ENCODE measurements at places on chromosomes 6 and 20.

DNA sequence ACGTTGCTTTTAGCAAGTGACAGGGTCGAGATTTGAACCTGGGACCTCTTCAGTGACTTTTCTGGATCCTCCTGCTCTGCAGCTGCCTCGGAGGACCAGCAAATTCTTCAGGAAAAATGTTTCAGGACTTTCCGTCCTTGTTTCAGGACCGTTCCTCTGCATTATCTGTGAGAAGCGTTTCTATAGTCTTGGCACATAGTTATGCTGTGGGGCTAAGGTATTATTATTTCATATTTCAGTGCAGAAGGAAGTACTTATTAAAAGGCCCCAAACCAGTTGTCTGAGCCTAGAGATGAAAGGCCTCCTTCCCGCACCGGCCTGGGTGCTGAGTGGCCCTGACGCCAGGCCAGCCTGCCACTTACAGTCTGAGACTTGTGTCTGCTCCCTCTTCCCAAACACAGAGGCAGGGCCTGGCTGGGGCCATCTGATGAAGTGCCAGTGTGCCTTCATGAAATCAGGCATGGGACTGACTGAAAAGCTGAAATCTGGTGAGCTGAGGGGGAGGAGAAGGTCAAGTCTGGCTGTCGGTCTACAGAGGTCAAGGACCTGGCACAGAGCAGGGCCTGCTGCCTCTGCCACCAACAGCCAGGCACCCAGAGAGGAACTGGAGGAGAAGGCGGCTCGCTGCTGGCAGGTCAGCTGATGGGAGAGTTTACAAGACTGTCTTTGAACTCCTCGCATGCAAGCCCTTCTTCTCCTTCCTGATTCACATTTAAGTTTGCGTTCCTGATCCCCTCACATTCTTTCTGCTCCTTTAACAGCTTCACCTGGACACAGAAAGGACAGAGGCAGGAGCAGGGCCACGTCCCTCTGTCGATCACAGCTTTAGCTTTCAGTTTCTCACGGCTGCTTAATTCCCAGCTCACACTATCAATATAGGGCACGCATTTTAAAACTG lies 8.9 kb upstream of the QKI start:
- no peak for DNase-seq

DNA sequence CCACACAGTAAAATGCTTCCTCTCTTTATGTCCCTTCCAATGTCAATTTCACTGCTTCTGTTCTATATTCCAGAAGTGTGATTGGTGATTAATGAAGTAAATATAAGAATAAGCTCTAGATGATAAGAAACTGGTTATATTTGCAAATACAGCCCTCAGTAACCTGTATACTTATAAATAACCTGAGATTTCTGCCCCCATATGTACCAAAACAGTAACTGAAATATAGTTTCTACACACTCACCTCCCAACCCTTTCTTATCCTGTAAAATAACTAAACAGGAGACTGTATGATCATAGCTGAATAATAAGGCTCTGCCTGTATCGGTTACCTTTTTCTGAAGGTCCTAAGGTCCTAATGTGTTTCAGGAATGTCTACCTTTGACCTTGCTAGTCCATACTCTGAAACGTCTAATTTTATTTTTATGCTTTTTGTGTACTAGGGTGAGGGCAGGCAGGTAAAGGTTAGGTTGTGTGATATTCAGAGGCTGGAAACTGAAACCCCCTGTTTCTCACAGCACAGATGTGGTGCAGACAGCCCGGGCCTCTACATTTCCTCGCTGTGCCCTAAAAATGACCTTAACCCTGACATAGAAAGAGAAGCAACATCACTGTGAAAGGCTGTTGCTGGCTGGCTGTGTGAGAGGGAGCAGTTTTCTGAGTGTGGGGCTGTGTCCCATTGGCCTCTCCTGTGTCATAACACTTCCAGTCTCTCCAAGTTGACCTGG lies 378.8 kb downstream of the CENPW start:
- no peak for DNase-seq

GRCh38 chr6:35605600-35605999 lies 83.1 kb downstream of the FKBP5 start:
- no peak for DNase-seq

GRCh38 chr20:24619212-24619611 lies 149.8 kb downstream of the SYNDIG1 start:
- DNase-seq = no peak

DNA sequence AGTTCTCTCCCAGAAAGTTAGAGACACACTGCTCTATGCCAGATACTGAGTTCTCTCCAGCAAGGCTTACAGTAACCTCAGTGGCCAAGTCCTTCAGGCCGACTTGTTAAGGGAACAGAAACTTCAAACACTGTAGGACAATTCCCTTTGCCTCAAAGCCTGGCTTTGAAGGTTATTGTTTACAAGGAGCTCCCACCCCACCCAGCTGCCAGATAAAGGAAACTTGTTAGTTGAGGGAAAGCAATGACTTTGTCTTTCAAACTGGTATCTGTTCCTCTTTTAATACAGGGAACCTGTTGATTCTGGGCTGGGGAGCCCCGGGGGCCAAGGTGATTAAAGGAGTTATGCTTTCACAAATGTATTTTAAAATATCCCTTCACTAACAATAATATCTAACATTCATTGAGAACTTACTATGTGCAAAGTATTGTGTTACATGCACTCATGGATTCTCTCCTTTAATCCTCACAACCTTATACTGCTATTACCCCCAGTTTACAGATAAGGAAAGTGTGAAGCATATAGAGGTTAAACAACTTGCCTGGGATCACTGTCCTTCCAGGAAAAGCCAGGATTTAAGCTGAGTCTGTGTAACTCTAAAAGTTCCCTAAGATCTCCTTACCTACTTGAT lies 27.6 kb upstream of the CDKN1A start:
- DNase-seq = no peak

DNA sequence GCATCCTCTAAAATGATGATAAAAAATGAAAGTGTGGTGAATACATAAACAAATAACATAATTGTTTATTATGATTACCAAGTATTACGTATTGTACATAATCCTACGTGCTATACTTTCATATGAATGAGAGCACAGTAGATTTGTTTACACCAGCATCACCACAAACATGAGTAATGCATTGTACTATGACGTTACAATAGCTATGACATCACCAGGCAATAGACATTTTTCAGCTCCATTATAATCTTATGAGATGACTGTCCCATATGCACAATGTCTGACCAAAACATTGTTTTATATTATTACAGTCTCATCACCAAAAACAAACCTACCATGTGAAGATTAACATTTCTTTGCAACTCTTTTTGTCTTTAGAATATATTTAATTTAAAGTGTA lies 225.7 kb upstream of the TENT5A start:
- no peak for DNase-seq

GRCh38 chr6:116966675-116967576 lies 89.9 kb downstream of the RFX6 start:
- DNase-seq = no peak

DNA sequence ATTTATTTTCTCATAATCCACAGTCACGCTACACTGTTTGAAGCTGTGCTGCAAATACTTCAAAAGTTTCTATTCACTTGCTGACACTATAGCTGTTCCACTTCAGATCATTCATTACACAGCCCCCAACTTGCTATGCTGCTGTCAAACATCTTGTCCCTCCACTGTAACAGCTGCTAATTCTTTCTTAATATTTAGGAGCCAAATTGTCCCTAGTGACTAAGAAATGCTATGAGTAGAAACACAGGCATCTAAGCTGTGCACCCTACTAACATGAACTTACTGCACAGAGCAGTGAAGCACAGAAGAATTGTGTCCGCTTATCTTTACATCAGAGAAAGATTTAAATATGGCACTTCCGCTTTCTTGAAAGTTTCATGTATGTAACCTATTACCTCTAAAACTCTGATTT lies 91.3 kb downstream of the PDE10A start:
- DNase-seq = no peak

DNA sequence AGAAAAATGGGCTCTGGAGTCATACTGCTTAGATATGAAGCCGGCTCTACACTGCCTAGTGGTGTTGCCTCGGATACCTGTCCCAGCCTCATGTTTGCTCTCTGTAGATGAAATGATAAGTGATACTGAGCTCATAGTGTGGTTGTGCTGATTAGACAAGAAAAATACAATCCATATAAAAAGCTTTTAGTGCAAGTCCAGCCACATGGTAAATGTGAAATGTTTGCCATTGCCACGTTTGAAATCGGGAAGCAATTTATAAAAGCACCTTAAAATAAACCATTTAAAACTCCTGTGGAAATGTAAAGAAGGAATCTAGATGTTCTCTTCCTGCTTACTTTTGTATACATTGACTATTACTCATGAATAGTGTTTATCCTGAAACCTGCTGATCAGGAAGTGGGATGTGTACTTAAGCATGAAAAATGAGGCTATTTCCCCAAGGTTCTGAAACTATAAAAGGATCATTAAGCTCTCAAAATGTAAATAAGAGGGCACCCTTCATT lies 13.1 kb upstream of the PBOV1 start:
- no peak for DNase-seq

DNA sequence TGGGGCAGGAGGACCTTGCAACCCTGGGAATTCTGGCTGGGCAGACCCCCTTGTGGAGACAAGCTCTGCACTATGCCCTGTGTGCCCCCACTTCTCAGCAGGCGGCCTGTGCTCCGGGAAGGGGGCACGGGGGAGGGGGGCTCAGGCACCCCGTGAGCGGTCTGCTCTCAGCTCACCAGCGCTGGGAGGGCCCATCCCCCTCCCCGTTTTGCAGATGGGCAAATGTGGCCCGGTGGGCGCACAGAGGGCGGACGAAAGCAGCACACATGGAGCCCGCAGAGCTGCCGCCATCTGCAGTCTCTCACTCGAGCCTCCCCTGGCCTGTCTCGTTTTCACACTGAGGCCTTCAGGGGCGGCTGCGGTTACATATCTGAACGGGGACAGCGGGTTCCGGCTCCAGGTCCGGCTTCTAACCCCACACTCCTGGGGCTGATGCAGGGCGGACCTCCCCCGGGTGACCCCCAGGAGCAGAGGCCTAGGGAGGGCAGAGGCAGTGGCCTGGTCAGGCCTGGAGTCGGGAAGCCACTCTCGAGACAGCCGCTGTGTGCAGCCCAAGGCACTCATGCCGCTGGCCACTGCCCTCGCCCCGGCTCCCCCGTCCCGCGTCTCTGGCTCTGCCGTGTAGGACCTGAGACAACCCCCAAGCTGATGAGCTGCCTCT lies 13.9 kb downstream of the CHRNA4 start:
- DNase-seq = no peak

DNA sequence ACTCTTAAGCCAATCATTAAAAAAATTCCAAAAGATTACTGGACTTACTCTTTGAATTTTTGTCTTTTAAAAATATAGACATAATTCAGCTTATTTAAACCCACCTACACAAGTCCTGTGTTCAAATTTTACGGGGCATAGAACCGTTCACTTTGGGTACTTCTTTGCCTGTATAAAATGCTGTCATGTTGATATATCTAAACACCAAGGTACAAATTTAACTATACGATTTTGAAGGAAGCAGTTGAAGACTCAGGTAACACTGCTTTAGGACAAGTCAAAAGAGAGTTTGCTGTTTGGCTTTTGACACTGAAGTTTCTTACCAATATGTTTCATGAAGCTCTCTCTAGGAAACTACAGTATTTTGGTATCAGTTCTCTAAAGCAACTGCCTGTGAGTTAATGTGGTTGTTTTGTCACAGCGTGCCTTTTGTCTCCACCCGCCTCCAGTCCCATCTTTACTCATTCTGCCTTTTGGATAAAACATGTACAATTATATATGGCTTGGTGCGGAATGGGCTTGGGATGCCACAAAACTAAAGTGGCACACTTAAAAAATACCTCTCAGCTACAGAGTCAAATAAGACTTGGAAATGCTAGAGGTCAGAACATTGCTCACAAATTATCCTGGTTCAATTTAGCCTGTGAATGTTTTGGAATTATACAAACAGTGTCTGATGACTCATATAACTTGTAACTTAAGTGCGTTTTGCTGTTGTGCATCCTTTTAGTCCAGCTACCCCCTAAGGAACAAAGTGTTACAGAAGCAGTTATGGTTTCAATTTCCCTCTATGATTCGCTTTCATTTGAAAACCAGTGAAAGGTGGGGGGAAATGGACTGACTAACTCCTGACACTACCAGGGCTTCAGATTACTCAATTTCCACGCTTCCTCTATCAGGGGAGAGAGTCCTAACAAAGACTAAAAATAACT lies 38.7 kb downstream of the RGS17 start:
- no peak for DNase-seq

- no peak for DNase-seq
Observed at GRCh38 chr6:35587167-35587566, 74.5 kb upstream of the TULP1 start.

- DNase-seq = no peak
Observed at GRCh38 chr6:79246891-79247290, 12.4 kb upstream of the HMGN3 start.

- no peak for DNase-seq
Observed at GRCh38 chr6:3267162-3267561, 8.4 kb downstream of the PSMG4 start.

DNA sequence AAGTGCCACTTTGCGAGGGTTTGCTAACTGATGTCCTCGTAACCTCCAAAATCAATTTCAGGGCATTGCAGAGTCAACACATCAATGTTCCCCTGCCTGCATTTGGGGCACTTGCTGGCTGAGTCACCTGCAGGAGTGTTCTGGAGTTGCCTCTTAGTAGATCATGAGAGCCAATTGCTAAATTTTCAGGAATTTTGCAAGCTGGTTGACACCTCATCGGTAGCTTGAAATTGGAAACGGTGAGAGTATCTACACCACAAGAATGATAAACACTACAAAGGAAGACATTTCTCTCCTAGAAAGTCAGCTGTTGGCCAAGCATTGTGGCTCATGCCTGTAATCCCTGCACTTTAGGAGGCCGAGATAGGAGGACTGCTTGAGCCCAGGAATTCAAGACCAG lies 10.8 kb upstream of the BFSP1 start:
- DNase-seq = no peak

GRCh38 chr20:15708984-15709598 lies 864.2 kb downstream of the KIF16B start:
- no peak for DNase-seq

- no peak for DNase-seq
Observed at GRCh38 chr6:41658636-41659035, 20.4 kb downstream of the MDFI start.

- DNase-seq = no peak
Observed at GRCh38 chr20:24418731-24419130, 50.7 kb upstream of the SYNDIG1 start.

GRCh38 chr6:37171201-37171969 lies 1.4 kb downstream of the PIM1 start:
- peak; percentile 54 for DNase-seq

DNA sequence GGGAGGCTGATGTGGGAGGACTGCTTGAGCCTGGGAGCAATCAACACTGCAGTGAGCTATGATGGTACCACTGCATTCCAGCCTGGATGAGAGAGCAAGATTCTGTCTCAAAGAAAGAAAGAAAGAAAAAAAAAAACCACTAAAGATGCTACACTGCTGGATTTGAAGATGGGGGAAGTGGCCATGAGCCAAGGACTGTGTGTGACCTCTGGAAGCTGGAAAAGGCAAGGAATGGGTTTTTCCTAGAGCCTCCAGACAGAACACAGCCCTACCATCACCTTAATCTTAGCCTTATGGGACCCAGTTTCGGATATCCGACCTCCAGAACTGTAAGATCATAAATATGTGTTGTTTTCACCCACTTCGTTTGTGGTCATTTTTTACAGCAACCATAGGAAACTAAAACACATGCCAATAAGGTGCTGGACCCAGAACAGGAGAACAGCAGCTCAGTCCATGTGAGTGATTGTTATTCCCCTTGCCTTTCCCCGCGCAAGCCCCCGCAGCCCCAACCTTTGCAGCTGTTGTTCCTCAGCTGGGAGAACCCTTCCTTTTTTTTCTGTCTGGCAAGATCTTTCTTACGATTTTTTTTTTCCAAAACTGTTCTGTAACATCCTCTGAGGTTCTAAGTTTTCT lies 11.1 kb upstream of the VAPB start:
- DNase-seq = peak; percentile 70

- DNase-seq = peak; percentile 88
Observed at GRCh38 chr20:407953-408842, at the start of gene RBCK1. Gene RBCK1, plus strand, starts transcription at chr20:408299. Its CDS starts 459 bp downstream, at chr20:408758.
